ENCODE measurements at places on chromosomes 11 and 22. TPM values are rescaled to one million over a fixed set of nuclear protein-coding genes. Genes with fewer than 3 reads are reported as not detected.

DEFB131B gene
- not detected for total RNA-seq

SELENOO gene
- 14.6 TPM for total RNA-seq

CALCA gene
- not detected for total RNA-seq

APOBEC3H gene
- not detected for total RNA-seq

APLNR gene
- total RNA-seq, result 15.6 TPM
